ENCODE measurements at places on chromosomes 13 and 19.

DNA sequence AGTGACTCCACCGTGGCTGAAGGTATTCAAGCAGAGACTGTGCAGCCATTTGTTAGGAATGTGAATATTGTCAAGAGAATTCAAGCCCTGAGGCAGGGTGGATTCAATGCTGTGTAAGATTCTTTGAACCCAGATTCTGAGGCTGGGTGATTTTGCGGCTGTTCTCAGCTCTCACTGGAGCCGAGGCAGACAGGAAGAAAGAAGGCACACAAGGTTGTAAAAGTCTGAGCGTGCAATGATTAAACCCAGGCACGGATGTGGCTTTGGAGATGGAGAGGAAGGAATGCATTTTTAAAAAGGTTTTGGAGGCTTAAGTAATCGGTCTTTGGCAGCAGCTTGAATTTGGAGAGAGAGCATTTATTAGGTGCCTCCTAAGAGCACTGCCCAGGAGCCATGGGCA lies 187.9 kb downstream of the KATNAL1 start:
- DNase-seq: no peak

DNA sequence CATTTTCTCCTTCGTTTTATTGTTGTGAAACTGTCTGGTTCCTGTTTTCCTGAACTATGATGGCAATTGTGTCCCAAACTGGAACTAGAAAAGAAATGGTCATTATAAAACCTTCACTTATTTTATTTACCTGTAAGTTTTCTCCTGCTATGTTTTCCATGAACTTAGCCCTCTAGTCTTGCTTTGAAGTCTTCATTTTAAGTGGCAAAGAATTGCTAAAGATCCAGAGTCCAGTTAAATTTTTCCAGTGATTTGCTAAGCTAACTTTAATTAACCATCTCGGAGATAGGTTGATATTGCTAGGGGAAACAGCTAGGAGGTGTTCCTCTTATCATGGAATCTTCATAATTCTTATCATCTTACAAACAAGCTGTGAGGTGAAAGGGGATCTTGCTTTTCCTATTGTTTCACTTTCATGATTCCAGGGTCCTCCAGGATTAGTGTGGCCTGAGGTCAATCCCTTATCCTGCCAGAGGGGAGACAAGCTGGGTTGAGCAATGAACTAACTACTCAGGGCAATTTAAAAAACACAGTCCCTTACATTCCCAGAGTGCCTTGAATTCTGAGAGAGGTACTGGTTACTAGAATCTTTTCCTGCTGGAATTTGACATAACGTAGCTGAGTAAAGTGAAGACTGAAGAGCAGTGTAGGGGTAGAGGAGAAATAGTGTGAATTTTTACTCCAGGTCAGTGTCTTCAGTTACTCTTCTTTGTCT lies 112.5 kb downstream of the ESD start:
- peak; percentile 39 for DNase-seq

DNA sequence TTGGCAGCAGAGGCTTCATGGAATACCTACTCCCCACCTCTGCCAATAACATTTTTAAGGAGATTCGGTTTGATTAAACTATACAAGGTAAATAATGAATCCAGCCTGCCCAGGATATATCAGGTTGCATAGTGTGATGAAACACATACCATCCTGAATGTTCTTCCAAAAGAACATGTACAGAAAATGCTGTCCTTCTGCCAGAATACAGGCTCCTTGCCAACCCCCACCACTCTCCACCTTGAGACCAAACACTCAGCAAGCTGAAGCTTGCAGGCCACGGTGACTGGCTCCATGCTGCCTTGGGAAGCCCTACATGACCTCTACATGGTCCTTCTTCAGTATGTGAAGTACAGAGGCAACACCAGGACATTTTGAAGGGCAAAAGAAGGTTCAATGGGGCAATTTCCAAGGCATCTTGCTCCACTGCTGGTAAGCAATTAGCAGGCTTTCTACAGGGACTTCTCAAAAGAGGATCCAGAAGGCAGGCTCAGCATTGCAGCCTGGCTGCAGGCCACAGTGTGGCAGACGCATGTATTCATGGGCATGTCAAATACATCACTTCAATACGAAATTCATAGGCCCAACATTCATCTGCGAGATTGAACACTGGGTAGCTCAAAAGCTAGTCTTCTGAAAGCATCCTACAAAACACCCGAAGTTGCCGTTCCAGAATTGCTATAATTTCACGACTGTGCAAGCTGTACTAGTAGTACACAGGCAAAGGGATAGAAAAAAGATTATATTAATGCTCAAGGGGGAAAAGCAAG lies 62.4 kb upstream of the SERP2 start:
- no peak for DNase-seq

- DNase-seq: no peak
Measured at GRCh38 chr13:40102360-40102727, 446.9 kb downstream of the COG6 start.

DNA sequence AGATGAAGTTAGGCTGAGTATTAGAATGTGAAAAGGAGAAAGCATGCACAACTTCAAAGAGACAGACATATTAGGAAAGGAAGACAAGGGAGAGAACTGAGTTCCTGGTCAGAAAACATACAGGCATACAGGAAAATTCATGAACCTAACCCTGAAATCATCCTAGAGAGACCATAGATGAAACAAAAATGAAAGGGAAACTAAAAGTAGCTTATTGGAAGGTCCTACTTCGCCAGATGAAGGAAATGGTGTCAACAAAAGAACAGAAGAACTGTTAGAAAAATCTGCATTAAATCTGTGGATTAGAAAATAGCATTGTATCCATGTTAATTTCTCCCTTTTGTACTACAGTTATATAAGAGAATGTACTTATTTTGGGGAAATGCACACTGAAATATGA lies 169.0 kb upstream of the UFM1 start:
- DNase-seq: peak; percentile 74

DNA sequence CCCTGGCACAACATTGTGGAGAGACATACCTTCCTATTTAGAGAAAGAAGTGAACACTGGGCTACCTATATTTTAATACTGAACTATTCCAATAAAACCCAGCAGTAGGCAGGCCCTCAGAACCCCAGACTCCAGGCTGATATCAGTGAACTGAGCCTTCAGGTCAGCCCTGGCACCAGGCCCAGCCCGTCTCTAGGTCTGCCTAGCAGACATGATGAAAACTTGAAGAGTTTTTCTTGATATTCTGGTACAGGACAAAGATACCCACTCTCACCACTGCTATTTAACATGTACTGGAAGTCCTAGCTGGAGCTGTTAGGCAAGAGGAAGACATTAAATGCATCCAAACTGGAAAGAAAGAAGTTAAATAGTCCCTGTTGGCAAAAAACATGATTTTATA lies 396.6 kb upstream of the SPRY2 start:
- DNase-seq: no peak

All from OCI-M1 (cell line).